ENCODE measurements at places on chromosomes 4 and X.

GRCh38 chrX:48676106-48676892 is 7.3 kb upstream of the WAS start:
- DNase-seq = peak; percentile 82

DNA sequence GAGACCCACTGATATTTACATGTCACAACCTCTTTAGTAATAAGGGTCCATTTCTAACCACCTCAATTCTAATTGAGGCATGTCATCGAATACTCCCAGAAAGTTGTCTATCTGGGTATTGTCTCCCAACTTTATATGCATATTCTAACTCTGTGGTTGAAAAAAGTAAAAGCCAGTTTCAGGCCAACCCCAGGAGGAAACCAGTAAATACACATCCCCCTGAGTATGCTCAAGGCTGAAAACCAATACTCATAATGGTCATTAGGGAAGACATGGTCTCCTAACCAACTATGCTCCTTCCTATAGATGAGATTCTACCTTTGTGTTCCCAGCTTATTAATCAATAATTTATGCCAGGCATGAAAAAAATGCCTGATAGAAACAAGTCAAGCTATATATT is 96.6 kb downstream of the SH3KBP1 start:
- no peak for DNase-seq

- no peak for DNase-seq
Observed at GRCh38 chr4:110411574-110412011, 64.4 kb upstream of the ENPEP start.

- no peak for DNase-seq
Observed at GRCh38 chrX:145549496-145549895, 268.1 kb upstream of the SLITRK2 start.

- no peak for DNase-seq
Observed at GRCh38 chrX:115147220-115147619, 42.0 kb upstream of the RBMXL3 start.

DNA sequence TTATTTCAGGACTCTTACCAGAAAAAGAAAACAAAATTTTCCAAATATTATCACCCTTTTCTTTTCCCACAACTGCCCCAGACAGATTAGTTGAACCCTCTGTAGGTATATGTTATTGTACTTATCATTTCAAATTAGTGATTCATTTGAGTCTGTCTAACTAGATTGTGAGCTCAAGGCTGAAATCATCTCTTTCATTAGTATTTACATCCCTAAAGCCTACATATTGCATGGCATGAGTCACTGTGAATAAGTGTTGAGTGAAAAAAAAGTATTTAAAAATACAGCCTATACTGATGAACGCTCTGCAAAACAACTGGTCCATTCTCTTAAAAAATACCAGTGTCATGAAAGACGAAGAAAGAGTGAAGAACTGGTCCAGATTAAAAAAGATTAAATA is 3.9 kb downstream of the PAGE3 start:
- DNase-seq = no peak

- no peak for DNase-seq
Observed at GRCh38 chr4:122695226-122695625, 37.3 kb upstream of the BBS12 start.

GRCh38 chr4:19683426-19683825 is 568.3 kb upstream of the SLIT2 start:
- no peak for DNase-seq

DNA sequence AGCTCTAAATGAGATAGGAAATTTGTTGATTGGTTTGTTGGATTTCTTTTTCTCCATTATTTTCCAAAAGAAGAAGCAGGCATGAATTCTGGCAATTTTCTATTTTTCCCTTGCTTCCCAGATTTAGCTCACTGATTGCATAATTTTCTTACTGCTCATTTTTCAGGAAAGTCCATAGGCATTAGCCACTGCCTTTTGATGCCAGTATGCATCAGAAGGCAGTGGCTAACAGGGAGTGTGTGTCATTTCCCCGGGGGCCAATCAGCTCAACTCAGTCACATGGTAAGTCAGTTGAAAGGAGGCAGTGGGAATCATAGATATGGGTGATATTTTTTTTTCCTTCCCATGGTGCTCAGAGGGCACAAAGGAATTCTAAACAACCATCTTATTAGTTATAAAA is 156.7 kb downstream of the TRIML1 start:
- DNase-seq = no peak

GRCh38 chr4:16104520-16104919 is 20.7 kb upstream of the PROM1 start:
- DNase-seq = no peak

DNA sequence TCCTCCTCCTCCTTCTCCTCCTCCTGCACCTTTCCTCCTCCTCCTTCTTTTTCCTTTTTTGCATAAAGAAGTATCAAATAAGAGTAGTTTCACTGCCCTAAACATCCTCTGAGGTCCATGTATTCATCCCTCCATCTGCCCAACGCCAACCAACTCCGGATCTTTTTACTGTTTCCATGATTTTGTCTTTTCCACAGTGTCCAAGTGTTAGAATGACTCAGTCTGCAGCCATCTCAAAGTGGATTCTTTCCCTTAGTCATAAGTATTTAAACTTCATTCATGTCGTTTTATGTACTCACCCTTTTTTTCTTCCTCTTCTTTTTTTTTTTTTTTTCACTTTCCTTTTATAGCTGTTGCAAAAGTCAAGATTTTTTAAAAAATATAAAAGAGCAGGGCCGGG is 12.9 kb downstream of the CSF2RA start:
- DNase-seq = no peak

- no peak for DNase-seq
Observed at GRCh38 chr4:150323406-150324325, 245.4 kb downstream of the DCLK2 start.
